ENCODE measurements at places on chromosomes 2 and 18. TPM values are rescaled to one million over a fixed set of nuclear protein-coding genes. Genes with fewer than 3 reads are reported as not detected.

The CROCC2 gene
- total RNA-seq, result not detected

The TGFA gene
- total RNA-seq, result 5.3 TPM

The DNER gene
- 0.67 TPM for total RNA-seq

The RAX gene
- not detected for total RNA-seq

The LRRC30 gene
- not detected for total RNA-seq

The RAB6D gene
- total RNA-seq, result 0.10 TPM

The FBXO41 gene
- 0.33 TPM for total RNA-seq

The TBR1 gene
- total RNA-seq, result 0.10 TPM

The UGT1A4 gene
- total RNA-seq, result not detected

The EPB41L3 gene
- 60.9 TPM for total RNA-seq

The ZSWIM2 gene
- total RNA-seq, result 0.10 TPM

The ADAM23 gene
- 4.5 TPM for total RNA-seq

The SCN2A gene
- total RNA-seq, result not detected

Measured in vein endothelial cell (primary cell).